Neural progenitor cell (in vitro differentiated cells): ENCODE measurements at places on chromosomes 13 and 19.

DNA sequence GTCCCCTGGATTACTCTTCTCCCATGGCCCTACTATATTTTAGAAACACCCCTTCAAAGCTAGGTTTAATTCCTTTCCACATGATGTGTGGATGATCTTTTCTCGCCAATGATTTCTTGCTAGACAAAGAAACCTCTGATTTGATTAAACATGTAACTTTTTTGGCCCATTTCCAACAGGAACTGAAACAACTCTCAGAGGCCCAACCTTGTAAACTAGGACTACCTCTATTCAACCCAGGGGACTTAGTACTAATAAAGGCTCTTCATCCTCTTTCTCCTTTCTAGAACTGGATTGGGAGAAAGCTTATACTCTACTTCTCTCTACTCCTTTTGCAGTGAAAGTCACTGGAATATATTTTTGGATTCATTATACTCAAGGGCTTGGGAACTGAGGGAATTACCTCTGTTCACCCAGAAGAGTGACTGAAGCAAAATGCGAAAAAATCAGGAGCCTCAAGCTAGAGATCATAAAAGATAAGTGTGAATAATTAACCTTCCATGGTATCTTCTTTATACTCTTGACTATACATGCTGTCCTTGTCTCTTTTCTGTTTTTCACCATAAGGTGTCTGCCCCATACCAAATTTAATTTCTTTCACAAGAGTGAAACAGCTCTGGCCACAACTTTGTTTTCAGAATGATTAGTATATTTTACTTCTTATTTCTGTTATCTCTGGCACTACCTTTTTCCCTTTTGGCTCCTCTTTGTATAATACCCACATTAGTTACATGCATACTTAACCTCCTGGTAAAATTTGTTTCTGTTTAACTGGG lies 977.6 kb downstream of the SLITRK5 start:
- no peak for DNase-seq

DNA sequence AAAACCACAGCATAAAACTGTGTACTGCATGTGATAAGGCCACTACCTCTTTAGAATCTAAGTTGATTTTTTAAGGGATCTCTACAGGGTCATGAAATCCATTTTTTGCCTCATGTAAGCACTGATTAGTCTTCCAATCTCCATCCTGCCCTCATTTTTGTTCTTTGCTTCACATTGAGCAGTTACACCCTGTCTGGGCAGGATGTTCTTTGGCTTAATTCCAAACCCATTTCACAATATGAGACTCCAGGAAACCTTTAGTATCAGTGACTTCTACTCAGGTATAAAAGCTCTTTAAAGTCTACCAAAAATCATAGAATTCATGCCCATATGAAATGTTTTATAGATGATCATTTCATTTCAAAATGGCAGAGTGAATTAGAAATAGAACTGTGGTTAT lies 592.6 kb downstream of the TBC1D4 start:
- DNase-seq, result no peak

- peak; percentile 73 for DNase-seq
Measured at GRCh38 chr13:48731957-48732569, 78.3 kb downstream of the CYSLTR2 start.

DNA sequence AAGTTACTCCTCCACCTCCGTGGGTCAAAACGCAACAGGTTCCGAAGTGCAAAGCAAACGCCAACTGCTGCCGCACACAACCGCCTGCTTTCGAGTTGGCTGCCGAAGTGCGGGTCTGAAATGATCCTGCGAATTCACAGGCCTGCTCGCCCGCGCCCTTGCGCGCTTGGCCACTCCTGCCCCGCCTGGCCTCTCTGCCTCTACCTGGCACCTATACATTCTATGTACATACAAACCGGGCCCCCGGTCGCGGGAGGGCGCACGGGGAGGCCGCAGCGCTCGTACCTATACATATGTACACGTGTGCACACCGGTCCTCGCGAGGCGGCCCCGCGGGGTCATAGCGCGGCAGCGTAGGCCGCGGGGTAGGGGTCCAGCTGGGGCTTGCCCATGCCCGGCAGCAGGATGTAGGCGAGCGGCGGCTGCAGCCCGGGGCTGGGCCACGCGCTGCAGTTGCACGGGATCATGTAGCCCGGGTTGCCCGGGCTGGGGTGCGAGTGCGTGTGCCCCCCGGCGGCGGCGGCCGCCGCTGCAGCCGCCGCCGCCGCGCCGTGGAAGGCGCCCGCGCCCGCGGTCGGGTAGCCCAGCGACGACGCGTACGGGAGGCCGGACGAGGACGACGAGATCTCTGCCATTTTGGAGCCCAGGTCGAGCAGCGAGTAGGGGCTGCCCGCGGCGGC lies 1.3 kb downstream of the SOX21 start:
- peak; percentile 77 for DNase-seq

- no peak for DNase-seq
Measured at GRCh38 chr13:21232196-21232595, 55.7 kb downstream of the MRPL57 start.

DNA sequence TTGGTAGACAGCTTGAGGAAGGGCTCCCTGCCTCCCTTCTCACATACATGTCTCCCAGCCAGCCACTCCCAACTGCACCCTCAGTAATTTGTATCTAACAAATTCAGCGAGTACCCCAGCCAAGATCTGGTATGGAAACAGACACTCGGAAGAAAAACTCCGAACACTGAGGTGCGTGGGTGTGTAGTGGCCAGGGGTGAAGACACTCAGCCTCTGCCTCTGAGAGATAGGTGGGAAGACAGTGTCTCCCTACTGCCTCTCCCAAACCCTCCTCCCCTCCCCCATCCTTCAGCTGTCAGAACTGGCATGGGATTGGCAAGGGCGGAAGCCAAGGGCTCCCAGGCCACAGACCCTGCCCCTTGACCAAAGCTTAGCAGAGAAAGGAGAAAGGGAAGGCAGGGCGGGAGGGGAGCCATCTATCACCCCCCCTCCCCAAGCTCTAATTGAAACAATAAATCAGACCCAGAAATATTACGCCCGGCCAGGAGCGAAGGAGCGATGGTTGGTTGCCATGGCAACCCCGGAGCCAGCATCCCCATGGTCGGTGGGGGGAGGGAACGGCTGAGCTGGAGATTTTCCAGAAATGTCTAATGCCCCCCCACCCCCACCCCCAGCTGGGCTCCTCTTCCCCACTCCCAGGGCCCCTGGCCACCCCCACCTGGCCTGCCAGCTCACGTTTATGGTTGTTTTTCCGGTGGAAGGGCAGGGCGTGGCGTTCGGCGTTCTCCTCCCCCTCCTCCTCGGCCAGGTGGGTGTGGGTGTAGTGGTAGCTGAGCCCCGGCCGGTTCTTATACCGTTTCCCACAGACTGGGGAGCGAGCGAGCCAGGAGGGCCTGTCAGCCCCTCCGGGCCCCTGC lies 7.0 kb downstream of the DPF1 start:
- no peak for DNase-seq
